ENCODE measurements at places on chromosomes 1 and 21.

DNA sequence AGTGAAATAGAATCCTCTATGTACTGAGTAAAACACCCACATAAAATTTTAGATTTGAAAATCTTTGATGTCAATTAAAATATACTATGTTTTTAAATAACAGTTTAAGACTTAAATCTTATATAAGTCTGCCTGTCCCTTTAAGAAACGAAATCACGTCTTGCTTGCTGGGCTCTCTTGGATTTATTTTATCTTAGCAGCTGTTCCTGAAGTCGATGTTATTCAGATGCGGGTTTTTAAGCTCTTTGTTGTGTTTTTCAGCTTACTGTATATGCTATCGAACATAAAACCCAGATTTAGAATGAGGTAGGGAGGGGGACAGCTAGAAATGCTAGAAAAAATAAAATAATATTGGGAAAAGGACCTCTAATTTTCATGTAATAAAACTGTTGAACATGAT, 11.1 kb upstream of the SSX2IP start:
- DNase-seq, result no peak

- DNase-seq, result no peak
Observed at GRCh38 chr1:161298116-161298515, 11.7 kb downstream of the MPZ start.

GRCh38 chr21:45922648-45923047, 58.9 kb upstream of the COL6A1 start:
- no peak for DNase-seq

GRCh38 chr1:41622859-41623732, 138.6 kb upstream of the EDN2 start:
- DNase-seq, result no peak

Measured in CD4-positive, alpha-beta memory T cell (primary cell).